ENCODE measurements at places on chromosomes 16 and 17. TPM values are rescaled to one million over a fixed set of nuclear protein-coding genes. Genes with fewer than 3 reads are reported as not detected.

ITGAX gene
- total RNA-seq = 1.1 TPM

SEPTIN12 gene
- total RNA-seq = not detected

ATP1B2 gene
- not detected for total RNA-seq

TNFRSF17 gene
- not detected for total RNA-seq

ZNF205 gene
- total RNA-seq = 35.3 TPM

FLYWCH1 gene
- total RNA-seq = 37.6 TPM

TBC1D3G gene
- total RNA-seq = not detected

CDH5 gene
- 1,316 TPM for total RNA-seq

CX3CL1 gene
- 15.4 TPM for total RNA-seq

PLLP gene
- total RNA-seq = 8.4 TPM

TIMP2 gene
- total RNA-seq = 102 TPM

NPIPA8 gene
- 0.19 TPM for total RNA-seq

BEAN1 gene
- total RNA-seq = not detected

UTS2R gene
- total RNA-seq = not detected

KRTAP9-8 gene
- total RNA-seq = not detected

PRCD gene
- total RNA-seq = under 0.01 TPM

ACAP1 gene
- not detected for total RNA-seq

ABR gene
- 101 TPM for total RNA-seq

CIBAR2 gene
- total RNA-seq = not detected

C16orf46 gene
- not detected for total RNA-seq

CCL18 gene
- total RNA-seq = not detected

EARS2 gene
- 24.8 TPM for total RNA-seq

TEKT3 gene
- total RNA-seq = not detected

SP6 gene
- 1.2 TPM for total RNA-seq

KPNA2 gene
- total RNA-seq = 162 TPM

VAT1L gene
- total RNA-seq = 1.7 TPM

CTRB1 gene
- total RNA-seq = not detected

TBC1D3I gene
- total RNA-seq = 0.57 TPM
